ENCODE measurements at places on chromosomes 6 and 20. TPM values are rescaled to one million over a fixed set of nuclear protein-coding genes. Genes with fewer than 3 reads are reported as not detected.

GRCh38 chr20:58393299-58393698, 4.3 kb downstream of the VAPB start:
- no peak for DNase-seq

DNA sequence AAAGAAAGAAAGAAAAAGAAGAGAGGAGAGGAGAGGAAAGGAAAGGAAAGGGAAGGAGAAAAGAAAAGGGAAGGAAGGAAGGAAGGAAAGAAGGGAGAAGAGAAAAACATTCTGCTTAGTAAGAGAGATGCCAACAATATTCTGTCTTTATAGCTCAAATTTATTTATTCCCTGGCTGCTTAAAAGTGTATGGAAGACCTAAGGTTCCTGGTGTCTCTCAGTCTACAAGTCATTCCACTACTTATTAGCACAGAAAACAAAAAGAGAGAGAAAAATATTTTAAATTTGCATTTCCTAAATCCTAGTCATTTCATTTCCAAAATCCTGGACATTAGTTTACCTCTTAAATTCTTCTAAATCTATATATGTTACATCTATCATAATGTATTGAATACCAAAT, 53.6 kb upstream of the GJE1 start:
- DNase-seq, result no peak

GRCh38 chr20:17882065-17882833, 86.3 kb downstream of the SNX5 start:
- DNase-seq, result no peak

The TNFRSF6B gene
- 1.4 TPM for total RNA-seq

The ATP6V1G2 gene
- 2.7 TPM for total RNA-seq

The CCDC170 gene
- total RNA-seq, result 0.85 TPM
